Stimulated activated naive CD4-positive, alpha-beta T cell treated with Interleukin-2 at 50 U/mL for 16 hours (primary cell): ENCODE measurements at places on chromosomes 3 and 15.
A peak's percentile ranks its signal among the peaks of the same experiment; 100 is the strongest.

GRCh38 chr15:65395567-65396202 lies 17.9 kb upstream of the IGDCC3 start:
- no peak for DNase-seq

DNA sequence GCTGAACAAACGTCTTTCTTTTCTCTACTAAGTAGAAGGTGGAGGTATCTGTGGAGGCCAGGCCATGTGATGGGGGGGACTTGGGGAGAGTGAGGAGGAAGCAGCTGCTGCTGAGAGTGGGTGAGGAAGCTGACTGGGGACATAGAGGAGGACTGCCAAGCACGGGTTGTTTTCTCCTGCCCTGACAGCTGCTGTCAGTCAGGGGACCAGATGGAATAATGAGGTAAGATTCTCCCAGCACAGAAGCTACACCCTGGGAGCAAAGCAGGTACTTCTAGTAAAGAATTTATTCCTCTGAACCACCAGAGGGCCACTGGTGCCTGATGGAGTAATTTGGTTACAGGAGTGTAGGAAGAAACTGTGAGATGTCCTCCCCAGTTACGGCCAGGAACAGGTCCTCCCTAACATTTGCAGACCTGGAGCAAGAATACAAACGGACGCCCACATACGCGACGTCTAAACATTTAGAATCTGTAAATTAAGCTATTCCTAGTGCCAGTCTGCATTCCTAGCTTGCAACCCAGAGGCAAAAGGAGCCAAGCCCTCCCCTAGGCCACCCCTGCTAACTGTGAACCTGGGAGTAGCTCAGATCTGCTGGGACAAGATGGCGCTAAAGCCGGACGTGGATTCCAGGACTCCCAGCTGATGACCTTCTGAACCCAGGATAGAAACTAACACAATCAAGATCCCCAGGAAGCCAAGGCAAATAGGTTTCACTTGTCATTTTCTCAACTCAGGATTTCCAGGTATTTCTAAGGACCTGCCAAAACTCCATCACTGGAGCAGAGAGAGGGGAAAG lies 14.8 kb downstream of the CRYGS start:
- DNase-seq = no peak

- peak; percentile 4 for DNase-seq
Measured at GRCh38 chr15:66912001-66912400, 153.4 kb upstream of the SMAD3 start.

DNA sequence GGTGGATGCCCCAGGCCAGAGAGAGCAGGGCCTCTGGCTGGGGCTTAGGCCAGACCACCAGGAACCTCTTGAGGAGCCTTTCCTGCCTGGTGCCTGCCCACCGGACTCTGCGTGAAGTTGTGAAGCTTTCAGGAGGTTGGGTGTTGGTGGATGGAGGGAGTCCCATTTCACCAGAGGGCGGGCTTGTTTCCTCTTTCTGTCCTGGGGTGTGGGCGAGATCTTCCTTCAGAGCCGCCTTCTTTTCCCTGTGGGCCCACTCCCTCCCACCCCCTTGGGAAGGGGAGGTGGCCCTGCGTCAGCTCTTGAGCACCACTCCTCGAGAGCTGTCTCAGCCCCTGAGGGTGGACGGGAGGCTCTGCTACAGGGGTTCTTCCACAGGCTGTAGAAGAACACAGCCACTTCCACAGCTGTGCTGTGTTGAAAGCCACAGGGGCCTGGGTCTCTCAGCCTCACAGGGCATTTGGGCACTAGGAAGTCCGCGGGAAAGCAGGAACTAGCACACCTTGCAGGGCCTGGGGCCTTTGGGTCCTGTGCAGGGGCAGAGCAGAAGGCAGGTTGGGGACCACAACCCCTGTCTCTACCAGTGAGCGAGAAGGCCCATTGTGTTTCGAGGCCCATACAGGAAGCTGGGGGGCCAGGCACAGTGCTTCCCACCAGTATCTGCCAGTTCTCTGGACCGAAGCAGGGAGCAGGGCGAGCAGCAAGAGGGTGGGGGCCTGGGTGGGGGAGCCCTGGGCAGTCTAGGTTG lies 2.1 kb downstream of the AMIGO3 start:
- DNase-seq = no peak

DNA sequence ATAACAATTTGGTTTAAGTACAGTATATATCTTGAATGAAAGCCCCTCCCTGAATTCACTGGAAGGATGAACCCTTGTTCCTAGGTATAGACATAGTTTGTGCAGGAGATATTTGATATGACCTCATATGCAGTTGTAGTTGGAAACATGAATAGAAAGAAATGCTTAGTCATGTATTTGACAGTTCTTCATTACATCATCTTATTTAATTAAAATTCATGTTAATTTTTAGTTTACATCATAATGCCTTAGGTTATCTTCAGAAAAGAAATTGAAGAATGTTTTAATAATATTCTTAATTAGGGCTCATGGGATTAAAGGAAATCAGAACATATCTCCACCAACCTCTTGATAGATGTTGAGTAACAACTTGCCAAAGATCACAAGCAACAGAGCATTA lies 19.2 kb downstream of the SLC2A2 start:
- no peak for DNase-seq

GRCh38 chr15:64275934-64276333 lies 80.0 kb downstream of the CSNK1G1 start:
- DNase-seq = no peak

GRCh38 chr3:116140100-116140689 lies 305.1 kb downstream of the LSAMP start:
- DNase-seq = no peak

DNA sequence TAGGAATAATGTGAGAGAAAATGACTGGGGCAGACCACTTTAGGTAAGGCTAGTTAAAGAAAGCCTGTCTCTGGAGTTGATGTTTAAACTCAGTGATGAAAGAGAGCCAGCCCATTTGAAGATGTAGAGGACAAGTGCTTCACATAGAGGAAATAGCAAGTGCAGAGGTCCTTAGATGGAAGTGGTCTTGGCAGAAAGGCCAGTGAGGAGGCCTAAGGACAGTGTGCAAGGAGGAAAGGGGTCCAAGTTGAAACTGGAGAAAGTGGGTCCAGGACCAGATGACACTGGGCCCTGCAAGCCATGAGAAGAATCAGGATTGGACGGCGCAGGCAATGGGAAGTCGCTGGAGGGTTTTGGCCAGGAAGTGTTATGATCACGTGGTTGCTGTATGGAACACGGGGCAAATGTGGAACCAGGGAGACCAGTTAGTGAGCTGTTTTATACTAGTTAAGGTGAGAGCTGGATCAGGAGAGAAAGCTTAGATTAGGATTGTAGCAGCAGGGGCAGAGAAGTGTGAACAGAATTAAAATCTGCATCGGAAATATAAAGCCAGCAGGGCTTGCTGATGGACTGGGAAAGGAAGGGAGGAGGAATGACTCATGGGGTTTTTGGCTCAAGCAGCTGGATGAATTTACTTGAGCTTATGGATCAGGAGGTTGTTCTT lies 48.0 kb upstream of the SCAANT1 start:
- no peak for DNase-seq

GRCh38 chr15:90982135-90982534 lies 12.2 kb downstream of the PRC1 start:
- DNase-seq = no peak

GRCh38 chr15:74157868-74158827 lies 15.4 kb upstream of the ISLR start:
- no peak for DNase-seq

DNA sequence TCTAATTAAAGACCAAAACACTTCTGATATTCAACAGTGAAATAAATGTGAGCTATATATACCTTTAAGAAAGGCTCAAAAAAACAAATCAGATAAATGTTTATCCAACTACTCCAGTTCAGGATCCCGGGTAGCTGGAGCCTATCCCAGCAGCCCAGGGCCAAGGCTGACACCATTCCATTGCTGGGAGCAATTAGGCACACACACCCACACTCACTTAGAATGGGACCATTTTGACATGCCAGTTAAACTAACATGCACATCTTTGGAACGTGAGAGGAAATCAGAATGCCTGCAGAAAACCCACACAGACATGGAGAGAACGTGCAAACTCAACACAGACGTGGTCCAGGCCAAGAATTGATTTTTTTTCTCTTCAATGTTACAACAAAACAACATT lies 30.0 kb upstream of the PLSCR4 start:
- DNase-seq = no peak

- DNase-seq = no peak
Measured at GRCh38 chr3:24562895-24563294, 68.2 kb upstream of the THRB start.

- no peak for DNase-seq
Measured at GRCh38 chr3:21526461-21526860, 224.5 kb downstream of the ZNF385D start.

DNA sequence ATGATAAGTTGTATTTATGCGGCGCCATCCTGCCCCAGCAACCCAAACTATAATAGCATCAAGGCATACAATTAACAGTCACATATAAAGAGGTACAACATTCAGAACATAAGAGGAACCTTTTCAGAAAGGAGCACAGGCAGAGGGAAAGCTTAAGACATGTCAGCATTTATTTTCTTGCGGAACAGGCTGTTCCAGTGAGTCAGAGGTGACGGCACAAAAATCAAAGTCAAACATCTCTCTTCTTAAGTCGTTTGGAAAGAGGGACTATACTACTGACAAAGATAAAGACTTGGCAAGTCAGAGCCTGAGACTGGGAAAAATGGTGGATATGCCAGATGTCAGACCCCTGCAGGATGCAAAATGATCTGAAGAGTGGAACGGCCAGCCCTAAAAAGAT lies 128.4 kb downstream of the CTNNB1 start:
- no peak for DNase-seq

DNA sequence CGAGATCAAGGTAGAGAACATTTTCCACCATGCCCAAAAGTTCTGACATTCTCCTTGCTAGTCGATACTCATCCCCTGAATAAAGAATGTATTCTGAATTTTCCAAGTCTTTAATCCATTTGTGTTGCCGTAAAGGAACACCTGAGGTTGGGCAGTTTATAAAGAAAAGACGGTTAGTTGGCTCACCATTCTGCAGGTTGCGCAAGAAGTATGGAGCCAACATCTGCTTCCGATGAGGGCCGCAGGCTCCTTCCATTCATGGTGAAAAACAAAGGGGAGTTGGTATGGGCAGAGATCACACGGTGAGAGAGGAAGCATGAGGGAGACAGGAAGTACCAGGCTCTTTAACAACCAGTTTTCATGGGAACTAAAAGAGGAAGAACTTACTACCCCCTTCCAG lies 121.2 kb downstream of the DCLK3 start:
- DNase-seq = no peak

GRCh38 chr3:87370007-87370406 lies 93.6 kb upstream of the POU1F1 start:
- DNase-seq = no peak

GRCh38 chr3:153260681-153261080 lies 98.7 kb downstream of the RAP2B start:
- DNase-seq = no peak

DNA sequence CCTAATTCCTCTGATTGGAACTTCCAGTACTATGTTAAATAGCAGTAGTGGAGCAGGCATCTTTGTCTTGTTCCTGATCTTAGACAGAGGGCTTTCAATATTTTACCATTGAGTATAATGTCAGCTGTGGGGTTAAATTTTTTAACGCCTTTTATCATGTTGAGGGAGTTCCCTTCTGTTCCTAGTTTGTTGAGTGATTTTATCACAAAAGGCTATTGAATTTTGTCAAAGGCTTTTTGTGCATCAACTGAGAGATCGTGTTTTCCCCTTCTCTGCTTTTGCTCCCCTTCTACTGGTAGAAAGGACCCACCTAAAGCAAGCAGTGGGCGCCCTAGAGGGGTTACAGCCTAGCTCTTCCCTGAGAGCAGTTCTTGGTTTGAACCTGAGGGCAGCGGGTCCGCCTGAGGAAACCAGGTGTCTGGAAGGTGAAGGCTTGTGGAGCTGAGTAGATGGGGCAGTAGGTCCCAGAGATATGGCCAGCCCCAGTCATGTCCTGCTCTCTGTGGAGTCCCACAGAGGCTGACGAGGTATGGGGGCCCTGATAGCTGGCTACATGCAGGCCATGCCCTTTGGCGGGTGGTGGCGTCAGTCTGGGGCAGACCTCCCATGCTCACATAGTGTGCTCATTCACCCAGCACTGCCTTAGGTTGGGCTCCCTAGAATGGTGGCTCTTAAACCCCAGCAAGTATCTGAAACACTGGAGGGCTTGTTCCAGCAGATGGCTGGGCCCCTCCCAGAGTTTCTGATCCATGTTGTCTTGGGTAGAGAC lies 11.3 kb downstream of the HDAC11 start:
- no peak for DNase-seq
